ENCODE measurements at places on chromosomes 3 and 15. TPM values are rescaled to one million over a fixed set of nuclear protein-coding genes. Genes with fewer than 3 reads are reported as not detected.
A peak's percentile ranks its signal among the peaks of the same experiment; 100 is the strongest.

The ACTRT3 gene
- 0.69 TPM for polyA plus RNA-seq

The WDR93 gene
- polyA plus RNA-seq = not detected

The PLSCR2 gene
- polyA plus RNA-seq = 0.45 TPM

The GRAMD2A gene
- polyA plus RNA-seq = 4.3 TPM

The CLDN11 gene
- 0.23 TPM for polyA plus RNA-seq

The GPR156 gene
- polyA plus RNA-seq = 0.07 TPM

The INKA1 gene
- polyA plus RNA-seq = 0.60 TPM

The SOX14 gene
- polyA plus RNA-seq = not detected

The IMPDH2 gene
- 55.0 TPM for polyA plus RNA-seq

The ABHD17C gene
- polyA plus RNA-seq = 62.7 TPM

The KCNH8 gene
- 0.60 TPM for polyA plus RNA-seq

The WWTR1 gene
- 15.2 TPM for polyA plus RNA-seq

The GHRL gene
- 1.5 TPM for polyA plus RNA-seq

The NOX5 gene
- 0.16 TPM for polyA plus RNA-seq

The IL16 gene
- 6.6 TPM for polyA plus RNA-seq

GRCh38 chr15:48842501-48842900 is 31.6 kb upstream of the CEP152 start:
- no peak overlapping the region for H3K27ac ChIP-seq
- H3K36me3 ChIP-seq = no peaks in the 10 kb centered on the region
- no peak for DNase-seq
- H3K27me3 ChIP-seq = no peaks in the 10 kb centered on the region

DNA sequence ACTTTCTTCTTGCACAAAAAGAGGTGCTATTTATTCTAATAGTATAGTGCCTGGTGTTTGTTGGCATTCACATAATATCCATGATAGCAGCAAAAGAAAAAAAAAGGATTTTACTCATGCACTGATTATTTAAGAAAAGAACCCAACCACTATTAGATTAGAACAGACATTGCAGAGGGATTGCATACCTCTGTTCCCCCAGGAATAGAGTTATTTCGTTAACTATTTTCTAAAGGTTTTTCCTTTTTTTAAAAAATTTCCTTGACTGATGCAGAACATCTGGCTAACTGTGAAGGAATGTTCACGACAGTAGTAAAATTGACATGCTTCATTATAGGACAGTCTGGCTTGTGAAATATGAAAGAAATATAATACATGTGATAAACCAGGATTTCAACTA is 136.6 kb upstream of the PTX3 start:
- no peaks in the 10 kb centered on the region for H3K4me1 ChIP-seq
- no peak overlapping the region for H3K4me3 ChIP-seq
- no peaks in the 10 kb centered on the region for H3K27me3 ChIP-seq
- DNase-seq = no peak
- no peak overlapping the region for H3K27ac ChIP-seq

DNA sequence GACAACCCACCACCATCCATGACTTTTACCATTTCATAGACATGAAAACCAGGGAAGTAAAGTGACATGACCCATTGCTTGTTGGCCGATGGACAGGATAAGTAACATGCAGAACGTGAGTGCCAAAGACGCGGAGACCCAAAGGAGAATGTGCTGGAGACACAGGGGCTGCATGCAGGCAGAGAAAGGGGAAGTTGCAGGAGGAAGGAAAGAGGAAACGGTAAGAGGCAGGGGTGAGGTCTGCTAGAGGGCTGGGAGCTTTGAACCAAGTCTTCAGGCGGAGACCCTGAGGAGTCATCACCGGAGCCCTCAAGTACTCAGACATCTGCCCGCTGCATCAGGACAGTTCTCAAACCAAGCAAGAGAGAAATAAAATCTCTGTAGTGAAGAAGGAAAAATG is 34.9 kb downstream of the MAGEF1 start:
- no peak overlapping the region for H3K27ac ChIP-seq
- H3K4me3 ChIP-seq = no peak overlapping the region
- DNase-seq = no peak
- H3K36me3 ChIP-seq = no peaks in the 10 kb centered on the region

DNA sequence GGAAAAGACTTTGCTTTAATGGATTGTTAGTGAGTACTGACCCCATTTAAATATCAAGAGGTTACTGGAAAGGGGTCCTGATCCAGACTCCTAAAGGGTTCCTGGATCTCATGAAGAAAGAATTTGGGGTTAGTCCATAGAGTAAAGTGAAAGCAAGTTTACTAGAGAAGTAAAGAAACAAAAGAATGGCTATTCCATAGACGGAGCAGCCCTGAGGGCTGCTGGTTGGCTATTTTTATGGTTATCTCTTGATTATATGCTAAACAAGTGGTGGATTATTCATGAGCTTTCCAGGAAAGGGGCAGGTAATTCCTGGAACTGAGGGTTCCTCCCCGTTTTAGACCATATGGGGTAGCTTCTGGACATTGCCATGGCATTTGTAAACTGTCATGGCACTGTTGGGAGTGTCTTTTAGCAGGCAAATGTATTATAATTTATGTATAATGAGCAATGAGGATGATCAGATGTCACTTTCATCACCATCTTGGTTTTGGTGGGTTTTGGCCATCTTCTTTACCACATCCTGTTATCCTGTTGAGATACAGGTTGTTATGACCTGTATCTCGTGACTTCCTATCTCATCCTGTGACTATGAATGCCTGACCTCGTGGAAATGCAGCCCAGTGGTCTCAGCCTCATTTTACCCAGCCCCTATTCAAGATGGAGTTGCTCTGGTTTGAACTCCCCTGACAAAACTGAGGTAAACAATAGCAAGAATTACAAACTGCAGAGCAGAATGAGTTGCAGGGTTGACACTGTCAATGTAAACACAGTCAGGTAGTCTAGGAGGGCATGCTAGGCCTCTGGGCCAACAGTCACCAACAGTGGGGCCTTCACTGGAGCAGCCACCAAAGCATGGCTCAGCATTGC is 10.3 kb upstream of the GPR160 start:
- no peak overlapping the region for H3K27ac ChIP-seq
- H3K36me3 ChIP-seq = no peaks in the 10 kb centered on the region
- H3K27me3 ChIP-seq = no peaks in the 10 kb centered on the region
- no peaks in the 10 kb centered on the region for H3K4me1 ChIP-seq
- no peak overlapping the region for H3K4me3 ChIP-seq

DNA sequence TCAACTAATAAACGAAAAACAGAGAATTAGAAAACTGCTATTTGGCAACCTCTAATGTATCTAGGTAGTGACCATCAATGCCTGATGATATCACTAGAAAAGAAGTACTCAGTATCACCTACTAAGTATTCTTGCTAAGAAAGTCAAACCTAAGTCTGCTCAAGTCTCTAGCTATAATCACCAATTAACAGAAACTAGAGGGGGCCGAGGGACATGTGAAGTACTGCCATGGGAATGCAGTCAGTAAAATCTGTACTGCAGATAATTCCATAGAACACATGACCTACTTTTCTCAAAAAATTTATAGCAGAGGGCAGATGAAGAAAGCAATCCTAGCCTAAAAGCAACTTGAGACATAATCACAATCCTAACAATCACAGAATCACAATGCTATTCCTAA is 51.4 kb downstream of the CPEB1 start:
- H3K4me1 ChIP-seq = no peaks in the 10 kb centered on the region
- H3K36me3 ChIP-seq = no peaks in the 10 kb centered on the region
- no peak overlapping the region for H3K27ac ChIP-seq
- H3K27me3 ChIP-seq = no peaks in the 10 kb centered on the region

GRCh38 chr15:31265871-31266711 is 60.5 kb upstream of the KLF13 start:
- no peak overlapping the region for H3K4me3 ChIP-seq
- peaks cover 16% of the 10 kb centered on the region for H3K4me1 ChIP-seq
- H3K27me3 ChIP-seq = no peaks in the 10 kb centered on the region
- peak; percentile 75 for DNase-seq
- no peaks in the 10 kb centered on the region for H3K36me3 ChIP-seq
- no peak overlapping the region for H3K27ac ChIP-seq

DNA sequence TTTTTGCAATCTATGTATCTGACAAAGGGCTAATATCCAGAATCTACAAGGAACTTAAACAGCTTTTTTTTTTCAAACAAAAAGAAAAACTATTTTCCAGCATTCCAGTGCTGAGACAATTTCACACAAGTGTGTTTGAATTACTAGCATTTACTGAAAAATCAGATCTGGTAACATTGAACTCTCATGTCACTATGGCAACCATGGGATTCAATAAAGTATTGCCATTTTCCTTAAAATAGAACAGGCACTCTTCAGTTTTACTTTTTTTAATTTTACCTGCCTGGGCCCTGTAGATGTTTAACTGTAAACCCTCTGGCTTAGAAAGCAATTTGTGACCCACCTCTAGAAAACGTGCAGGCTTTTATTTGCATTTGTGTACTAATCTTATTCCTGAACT is 105.4 kb downstream of the MITF start:
- H3K4me3 ChIP-seq = no peak overlapping the region
- H3K27ac ChIP-seq = no peak overlapping the region
- DNase-seq = no peak

DNA sequence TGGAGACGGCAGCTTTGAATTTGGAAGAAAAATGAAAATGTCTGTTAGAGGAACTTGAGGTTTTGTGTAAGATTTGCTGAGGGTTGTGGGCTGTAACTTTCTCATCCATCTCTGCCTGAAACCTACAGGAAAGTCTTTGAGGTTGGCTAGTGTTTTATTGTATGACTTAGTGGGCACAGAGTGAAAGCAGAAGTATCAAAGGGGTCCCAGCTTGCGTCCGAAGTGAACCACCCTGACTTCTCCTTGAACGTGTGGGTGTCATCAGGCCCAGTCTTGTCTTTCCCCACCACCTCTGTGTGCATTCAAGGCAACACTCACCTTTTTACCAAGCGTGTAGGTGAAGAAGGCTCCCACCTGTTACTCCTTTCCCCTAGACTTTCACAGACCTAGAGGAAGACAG is 682.1 kb upstream of the CFAP20DC start:
- no peaks in the 10 kb centered on the region for H3K36me3 ChIP-seq
- H3K27ac ChIP-seq = no peak overlapping the region
- no peaks in the 10 kb centered on the region for H3K4me1 ChIP-seq

GRCh38 chr15:66042624-66043023 is 173.3 kb downstream of the RAB11A start:
- no peak for DNase-seq
- no peak overlapping the region for H3K4me3 ChIP-seq
- H3K36me3 ChIP-seq = no peaks in the 10 kb centered on the region
- no peaks in the 10 kb centered on the region for H3K27me3 ChIP-seq
- no peak overlapping the region for H3K27ac ChIP-seq

GRCh38 chr15:87901008-87901407 is 355.5 kb downstream of the NTRK3 start:
- no peak overlapping the region for H3K27ac ChIP-seq
- H3K36me3 ChIP-seq = no peaks in the 10 kb centered on the region
- no peaks in the 10 kb centered on the region for H3K4me1 ChIP-seq
- no peak for DNase-seq

DNA sequence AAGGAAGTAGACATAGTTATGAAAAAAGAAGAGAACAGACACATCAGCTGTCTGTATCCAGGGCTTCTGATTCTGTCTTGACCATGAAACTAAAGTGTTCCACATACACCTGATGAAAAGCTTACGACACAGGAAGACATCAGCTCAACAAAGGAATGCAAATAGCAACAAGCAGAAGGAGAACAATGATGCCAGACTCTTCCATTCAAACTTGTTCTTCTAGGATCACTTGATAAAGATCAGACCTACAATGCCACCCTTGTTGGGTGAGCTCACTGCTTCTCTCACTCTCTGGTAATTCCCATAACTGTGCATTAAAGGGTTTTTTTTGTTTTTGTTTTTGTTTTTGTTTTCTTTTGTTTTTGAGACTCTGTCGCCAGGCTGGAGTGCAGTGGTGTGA is 49.7 kb downstream of the GATM start:
- no peaks in the 10 kb centered on the region for H3K36me3 ChIP-seq
- no peaks in the 10 kb centered on the region for H3K4me1 ChIP-seq
- no peak overlapping the region for H3K27ac ChIP-seq
- no peak for DNase-seq

GRCh38 chr15:77675806-77676415 is 43.2 kb upstream of the LINGO1 start:
- no peak overlapping the region for H3K27ac ChIP-seq
- H3K27me3 ChIP-seq = peaks cover 24% of the 10 kb centered on the region
- DNase-seq = no peak
- no peak overlapping the region for H3K4me3 ChIP-seq
- H3K4me1 ChIP-seq = no peaks in the 10 kb centered on the region

- no peaks in the 10 kb centered on the region for H3K36me3 ChIP-seq
- no peak overlapping the region for H3K27ac ChIP-seq
- no peaks in the 10 kb centered on the region for H3K4me1 ChIP-seq
- no peak for DNase-seq
Measured at GRCh38 chr15:91790836-91791235, 62.7 kb upstream of the SLCO3A1 start.

- H3K27me3 ChIP-seq = no peaks in the 10 kb centered on the region
- no peak overlapping the region for H3K4me3 ChIP-seq
- H3K36me3 ChIP-seq = no peaks in the 10 kb centered on the region
- no peak overlapping the region for H3K27ac ChIP-seq
- no peaks in the 10 kb centered on the region for H3K4me1 ChIP-seq
Measured at GRCh38 chr3:71606582-71606981, 23.1 kb upstream of the FOXP1 start.

DNA sequence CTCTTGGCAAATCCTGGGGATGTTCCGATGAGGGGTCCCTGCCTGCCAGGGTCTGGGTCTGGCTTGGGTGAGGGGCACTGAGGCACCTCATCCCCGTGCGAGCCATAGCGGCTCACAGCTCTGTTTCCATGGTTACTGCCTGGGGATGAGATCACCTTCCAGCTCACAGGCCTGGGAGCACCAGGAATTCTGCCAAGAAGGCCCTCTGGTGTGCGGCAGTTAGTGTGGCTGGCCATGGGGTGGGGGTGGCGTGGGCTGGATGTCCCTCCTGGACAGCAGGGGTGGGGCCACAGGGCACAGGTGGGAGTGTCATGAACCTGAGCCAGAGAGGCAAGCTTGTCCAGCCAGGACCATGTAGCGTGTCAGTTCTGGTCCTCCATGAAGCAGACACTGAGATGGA is 22.1 kb upstream of the PRR23E start:
- no peak overlapping the region for H3K4me3 ChIP-seq
- no peaks in the 10 kb centered on the region for H3K4me1 ChIP-seq
- no peak overlapping the region for H3K27ac ChIP-seq
- DNase-seq = no peak
- no peaks in the 10 kb centered on the region for H3K36me3 ChIP-seq
- peaks cover 16% of the 10 kb centered on the region for H3K27me3 ChIP-seq

GRCh38 chr3:150611666-150612065 is 8.5 kb downstream of the SELENOT start:
- DNase-seq = no peak
- no peaks in the 10 kb centered on the region for H3K36me3 ChIP-seq
- H3K27me3 ChIP-seq = no peaks in the 10 kb centered on the region
- H3K4me1 ChIP-seq = peaks cover 20% of the 10 kb centered on the region
- H3K4me3 ChIP-seq = no peak overlapping the region
- no peak overlapping the region for H3K27ac ChIP-seq

- no peaks in the 10 kb centered on the region for H3K27me3 ChIP-seq
- no peak for DNase-seq
- H3K36me3 ChIP-seq = no peaks in the 10 kb centered on the region
- no peaks in the 10 kb centered on the region for H3K4me1 ChIP-seq
- no peak overlapping the region for H3K4me3 ChIP-seq
Measured at GRCh38 chr15:52710050-52710707, 31.0 kb upstream of the ATOSA start.

GRCh38 chr3:124605781-124606579 is 124.3 kb upstream of the UMPS start:
- no peak overlapping the region for H3K27ac ChIP-seq
- DNase-seq = no peak
- no peak overlapping the region for H3K4me3 ChIP-seq
- no peaks in the 10 kb centered on the region for H3K36me3 ChIP-seq
- H3K4me1 ChIP-seq = no peaks in the 10 kb centered on the region

Measured in sigmoid colon (tissue), 7 donors.